Endodermal cell (in vitro differentiated cells): ENCODE measurements at places on chromosomes 4 and X. TPM values are rescaled to one million over a fixed set of nuclear protein-coding genes. Genes with fewer than 3 reads are reported as not detected.

DNA sequence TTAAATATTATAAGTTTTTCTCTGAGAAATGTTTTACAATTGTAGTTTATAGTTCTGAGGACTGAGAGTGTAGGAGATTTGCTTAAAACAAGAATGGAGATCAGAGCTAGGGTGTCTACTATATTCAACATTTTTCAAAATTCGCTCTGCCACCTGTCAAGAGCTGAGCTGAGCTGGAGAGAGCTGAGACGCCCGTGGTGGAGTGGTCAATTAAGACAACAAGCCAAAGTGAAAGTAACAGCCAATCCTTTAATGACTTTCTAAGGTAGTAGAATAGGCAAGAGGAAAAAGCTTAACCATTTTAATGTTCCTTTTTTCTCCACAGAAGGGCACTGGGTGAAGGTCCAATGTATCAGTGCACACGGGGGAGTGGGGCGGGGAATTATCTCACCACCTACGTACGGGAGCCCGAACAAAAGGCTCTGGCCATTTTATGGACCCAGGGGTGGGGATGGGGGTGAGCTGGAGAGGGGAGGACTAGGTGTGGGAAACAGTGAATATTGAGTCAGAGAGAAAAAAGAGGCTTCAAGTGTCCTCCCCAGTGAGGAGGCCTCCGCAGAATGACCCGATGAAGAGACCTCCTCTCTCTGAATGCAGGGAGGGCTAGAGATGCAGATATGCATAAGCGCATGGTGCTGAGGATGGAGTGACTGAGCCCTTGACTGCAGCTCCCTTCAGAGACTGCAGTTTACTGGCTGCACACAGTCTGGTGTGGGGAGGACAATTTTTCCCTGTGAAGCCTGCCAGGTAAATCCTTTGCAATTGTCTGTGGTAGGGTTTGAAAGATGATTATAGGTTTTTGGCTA, 60.8 kb downstream of the SPCS3 start:
- H3K4me3 ChIP-seq = no peak overlapping the region
- DNase-seq = no peak
- no peaks in the 10 kb centered on the region for H3K4me1 ChIP-seq
- no peaks in the 10 kb centered on the region for H3K36me3 ChIP-seq
- H3K27ac ChIP-seq = no peak overlapping the region

DNA sequence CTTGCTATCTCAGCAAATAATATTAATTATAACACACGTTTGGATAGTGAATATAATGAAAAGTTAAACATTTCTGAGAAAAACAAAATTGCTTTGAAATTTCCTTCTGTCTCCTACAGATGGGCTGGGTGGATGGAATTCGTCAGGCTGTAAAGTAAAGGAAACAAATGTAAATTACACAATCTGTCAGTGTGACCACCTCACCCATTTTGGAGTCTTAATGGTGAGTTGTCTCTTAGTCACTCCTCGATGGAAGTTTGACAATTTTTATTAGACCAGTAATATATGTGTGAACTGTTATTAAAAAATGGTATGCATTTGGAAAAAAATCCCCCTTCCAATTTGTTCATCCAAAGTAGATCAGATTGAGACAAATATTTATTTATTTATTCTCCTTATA, 92.5 kb upstream of the BRS3 start:
- H3K4me3 ChIP-seq = no peak overlapping the region
- no peaks in the 10 kb centered on the region for H3K27me3 ChIP-seq
- H3K27ac ChIP-seq = no peak overlapping the region
- H3K4me1 ChIP-seq = no peaks in the 10 kb centered on the region
- H3K36me3 ChIP-seq = no peaks in the 10 kb centered on the region

- peak; percentile 59 for DNase-seq
- no peak overlapping the region for H3K4me3 ChIP-seq
- H3K27ac ChIP-seq = no peak overlapping the region
Observed at GRCh38 chr4:56112377-56112776, 163.6 kb downstream of the CEP135 start.

The PABPC1L2A gene
- 0.31 to 0.65 TPM (median 0.49 TPM) in 3 replicates for total RNA-seq

GRCh38 chr4:101699441-101700124, 90.9 kb upstream of the BANK1 start:
- H3K27me3 ChIP-seq = no peaks in the 10 kb centered on the region
- peaks cover 8% of the 10 kb centered on the region for H3K4me1 ChIP-seq
- no peaks in the 10 kb centered on the region for H3K36me3 ChIP-seq
- no peak for DNase-seq
- no peak overlapping the region for H3K4me3 ChIP-seq
- no peak overlapping the region for H3K27ac ChIP-seq
